ENCODE measurements at places on chromosomes 13 and 19.

DNA sequence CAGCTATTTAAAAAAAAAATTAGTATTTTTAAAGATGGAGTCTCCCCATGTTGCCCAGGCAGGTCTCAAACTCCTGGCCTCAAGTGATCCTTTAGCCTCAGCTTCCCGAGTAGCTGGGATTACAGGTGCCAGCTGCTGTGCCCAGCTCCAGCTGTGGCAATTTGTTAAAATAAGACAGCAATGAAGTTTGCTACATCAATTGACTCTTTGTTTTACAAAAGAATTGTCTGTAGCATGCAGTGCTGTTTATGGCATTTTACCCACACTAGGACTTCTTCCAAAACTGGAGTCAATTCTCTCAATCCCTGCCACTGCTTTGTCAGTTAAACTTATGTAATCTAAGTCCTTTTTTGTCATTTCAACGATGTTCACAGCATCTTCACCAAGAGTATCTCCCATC, 49.3 kb downstream of the NDFIP2 start:
- no peak for DNase-seq

DNA sequence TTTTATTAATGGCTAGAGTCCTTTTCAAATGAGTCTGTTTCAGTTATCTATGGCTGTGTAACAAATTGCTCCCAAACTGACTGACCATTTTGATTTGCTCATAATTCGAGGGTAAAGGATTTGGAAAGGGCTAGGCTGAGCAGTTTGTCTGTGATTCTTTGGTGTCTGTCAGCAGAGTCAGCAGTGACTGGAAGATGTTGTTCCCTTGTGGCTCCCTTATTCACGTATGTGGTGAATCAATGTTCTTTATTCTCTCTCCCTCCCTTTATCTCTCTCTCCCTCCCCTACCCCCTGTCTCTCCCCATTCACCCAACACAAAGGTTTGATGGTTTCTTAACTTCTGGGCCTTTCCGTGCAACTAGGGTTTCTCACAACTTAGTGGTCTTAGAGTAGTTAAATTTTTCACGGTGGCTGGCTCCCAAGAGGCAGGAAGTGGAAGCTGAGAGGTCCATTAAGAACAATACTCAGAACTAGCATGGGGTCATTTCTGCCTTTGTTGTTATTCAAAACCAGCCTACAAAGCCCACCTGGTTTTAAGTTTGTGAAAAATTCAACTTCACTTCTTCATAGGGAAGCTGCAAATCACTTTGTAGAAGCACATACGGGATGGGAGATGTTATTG, 772.5 kb upstream of the SLITRK1 start:
- DNase-seq = no peak

DNA sequence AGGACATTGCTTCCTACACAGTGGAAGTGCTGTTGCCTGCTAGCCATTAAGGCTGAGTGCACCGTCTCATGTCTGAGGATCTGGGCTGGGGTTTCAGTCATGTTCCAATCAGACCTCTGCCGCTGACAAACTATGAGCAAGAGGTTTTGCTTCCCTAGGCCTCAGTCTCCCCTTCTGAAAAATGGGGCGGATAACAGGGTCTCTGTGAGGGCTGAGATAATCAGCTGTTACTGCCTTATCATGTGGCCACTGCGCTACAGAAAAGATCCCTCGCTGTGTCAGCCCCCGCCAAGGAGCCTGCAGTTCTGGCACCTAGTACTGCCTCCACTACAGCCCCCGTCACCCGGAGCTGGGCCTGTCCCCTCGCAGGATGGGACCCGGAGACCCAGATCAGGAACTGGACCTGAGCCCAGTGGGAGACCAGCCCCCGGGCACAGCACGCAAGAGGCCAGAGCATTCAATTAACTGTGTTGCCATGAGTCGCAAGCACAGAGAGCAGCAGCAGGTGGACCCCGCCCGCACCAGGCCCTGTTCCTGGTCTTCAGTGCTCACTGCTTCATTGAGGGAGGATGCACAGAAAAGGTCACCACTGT, 3.0 kb upstream of the PNKP start:
- DNase-seq = no peak

DNA sequence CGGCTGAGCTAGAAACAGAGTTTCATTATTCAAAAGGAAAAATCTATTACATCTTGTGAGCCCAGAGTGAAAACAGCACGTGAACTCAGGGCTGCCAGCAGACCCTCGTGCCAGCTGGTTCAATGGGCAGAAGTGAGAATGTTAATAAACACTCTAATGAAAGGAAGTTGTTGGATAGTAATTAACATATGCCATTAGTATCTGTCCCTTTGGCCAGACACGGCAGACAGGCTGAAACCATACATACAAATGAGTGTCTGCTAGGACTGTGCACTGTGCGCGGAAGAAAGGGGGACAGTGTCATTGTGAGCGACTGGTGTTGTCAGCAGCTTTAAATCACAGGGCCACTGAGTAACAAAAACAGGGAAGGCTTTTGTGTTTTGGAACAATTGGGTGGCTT, 121.9 kb upstream of the TSC22D1 start:
- DNase-seq = no peak

DNA sequence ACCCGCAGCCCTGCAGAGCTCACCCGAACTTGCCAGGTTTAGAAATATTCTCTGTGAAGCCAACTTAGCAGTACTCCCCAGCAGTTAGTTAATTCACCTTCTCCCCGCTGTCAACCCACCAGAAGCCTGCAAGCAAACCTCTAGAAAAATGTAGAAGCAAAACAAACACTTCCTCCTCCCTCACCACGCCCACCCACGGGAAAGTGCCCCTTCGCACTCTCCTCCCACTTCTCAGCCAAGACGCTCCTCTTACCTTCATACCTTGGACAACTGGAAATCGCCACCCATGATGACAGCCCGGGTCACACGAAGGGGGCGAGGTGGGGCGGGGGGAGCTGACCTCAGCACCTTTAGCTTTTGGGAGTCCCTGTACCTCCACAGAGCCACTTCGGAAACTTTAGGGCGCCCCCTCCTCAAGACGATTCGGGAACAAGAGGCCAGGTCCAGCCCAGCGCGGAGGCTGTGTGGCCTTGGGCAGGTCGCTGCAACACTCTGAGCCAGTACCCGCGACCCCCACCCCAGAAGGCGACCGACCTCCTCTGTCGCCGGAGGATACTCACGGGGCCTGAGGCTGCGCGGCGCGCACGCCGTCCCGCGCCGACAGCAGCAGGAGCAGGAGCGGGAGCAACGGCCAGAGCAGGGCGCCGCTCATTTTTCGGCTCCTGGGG, 485 bp downstream of the CPAMD8 start:
- no peak for DNase-seq

GRCh38 chr13:114263578-114263977, 17.8 kb upstream of the UPF3A start:
- DNase-seq = no peak

DNA sequence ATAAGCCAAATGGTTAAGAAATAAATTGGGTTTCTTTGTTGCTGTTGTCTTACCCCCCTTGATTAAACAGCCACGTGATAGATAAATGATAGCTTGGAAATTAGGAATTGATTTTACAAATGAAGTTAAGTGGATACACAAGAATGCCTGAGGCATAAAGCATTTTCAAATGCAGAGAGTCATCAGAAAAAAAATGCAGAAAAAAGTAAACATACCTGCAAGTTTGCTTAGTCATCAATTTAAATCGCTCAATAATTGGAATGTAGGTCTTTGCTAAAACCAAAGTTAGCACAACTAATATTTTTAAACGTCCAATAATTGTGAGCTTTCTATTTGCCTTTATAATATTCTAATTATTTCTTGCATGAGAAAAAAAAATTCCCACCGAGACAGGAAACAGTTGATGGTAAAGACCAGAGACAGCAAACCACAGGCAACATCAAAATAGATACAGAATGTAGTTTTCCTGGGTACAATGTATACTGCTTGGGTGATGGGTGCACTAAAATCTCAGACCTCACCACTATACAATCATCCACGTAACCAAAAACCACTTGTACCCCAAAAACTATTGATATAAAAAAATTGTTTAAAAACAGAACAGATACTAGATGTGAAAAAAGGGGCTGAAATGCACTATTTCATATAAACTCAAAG, 924.0 kb downstream of the PCDH9 start:
- DNase-seq = no peak

DNA sequence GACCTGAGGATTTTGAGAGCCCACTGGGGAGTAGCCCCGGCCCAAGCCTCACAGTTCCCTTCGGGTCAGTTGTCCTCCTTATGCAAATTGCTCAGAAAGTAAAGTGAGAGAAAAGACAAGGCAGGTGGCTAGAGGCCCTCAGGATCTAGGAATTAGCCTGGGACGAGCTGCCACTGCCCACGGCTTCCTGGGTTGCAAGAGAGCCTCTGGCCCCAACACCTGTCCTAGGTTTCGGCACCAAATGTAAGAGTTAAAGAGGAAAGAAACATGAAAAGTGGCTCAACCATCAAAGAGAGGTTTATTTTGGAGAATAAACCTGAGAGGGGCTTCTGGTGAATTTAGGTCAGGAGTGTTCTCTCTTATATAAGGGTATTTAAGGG, 25.6 kb downstream of the TMEM255B start:
- no peak for DNase-seq

DNA sequence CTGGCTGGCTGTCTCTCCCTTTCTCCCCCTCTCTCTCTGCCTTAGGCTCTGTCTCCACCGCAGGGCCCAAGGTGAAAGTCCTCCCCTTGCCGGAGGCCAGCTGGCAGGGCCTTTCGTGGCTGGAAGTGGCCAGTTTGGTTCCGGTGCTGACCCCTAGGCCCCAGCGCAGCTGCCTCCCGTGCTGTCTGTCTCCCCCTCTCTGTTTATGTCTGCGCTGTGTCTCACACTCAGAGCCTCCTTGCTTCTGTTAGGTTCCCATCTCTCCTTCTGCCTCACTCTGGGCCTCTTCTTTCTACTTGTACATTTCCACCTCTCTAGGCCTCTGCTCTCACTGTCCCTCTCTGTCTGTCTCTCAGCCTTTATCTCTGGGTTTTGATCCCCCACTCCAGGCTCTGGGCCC, 13.1 kb downstream of the CCDC97 start:
- DNase-seq = no peak

DNA sequence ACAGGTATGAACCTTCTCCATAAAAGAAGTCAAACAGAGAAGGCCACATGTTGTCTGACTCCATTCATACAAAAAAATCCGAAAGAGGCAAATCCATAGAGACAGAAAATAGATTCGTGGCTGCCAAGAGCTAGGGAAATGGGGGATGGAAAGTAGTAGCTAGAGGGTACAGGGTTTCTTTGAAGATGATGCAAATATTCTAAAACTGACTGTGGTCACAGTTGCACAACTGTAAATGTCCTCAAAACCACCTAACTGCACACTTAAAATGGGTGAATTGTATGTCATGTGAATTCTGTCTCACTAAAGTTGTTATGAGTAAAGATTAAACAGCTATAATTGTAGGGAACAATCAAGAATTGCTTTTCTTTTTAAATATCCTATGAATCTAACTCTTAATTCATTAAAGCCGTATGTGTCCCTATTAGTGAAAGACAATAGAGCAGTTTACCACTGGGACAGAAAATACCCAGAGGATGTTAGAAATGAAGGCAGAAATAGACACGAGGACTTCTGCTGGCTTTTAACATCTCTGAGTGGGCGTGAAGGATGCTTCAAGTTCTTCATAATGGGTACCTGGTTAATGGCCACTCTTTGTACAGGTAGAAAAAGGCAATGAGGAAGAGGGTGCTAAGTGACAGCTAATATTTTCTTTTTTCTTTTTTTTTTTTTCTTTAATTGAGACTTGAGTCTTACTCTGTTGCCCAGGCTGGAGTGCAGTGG, 21.2 kb downstream of the INSR start:
- DNase-seq = no peak

DNA sequence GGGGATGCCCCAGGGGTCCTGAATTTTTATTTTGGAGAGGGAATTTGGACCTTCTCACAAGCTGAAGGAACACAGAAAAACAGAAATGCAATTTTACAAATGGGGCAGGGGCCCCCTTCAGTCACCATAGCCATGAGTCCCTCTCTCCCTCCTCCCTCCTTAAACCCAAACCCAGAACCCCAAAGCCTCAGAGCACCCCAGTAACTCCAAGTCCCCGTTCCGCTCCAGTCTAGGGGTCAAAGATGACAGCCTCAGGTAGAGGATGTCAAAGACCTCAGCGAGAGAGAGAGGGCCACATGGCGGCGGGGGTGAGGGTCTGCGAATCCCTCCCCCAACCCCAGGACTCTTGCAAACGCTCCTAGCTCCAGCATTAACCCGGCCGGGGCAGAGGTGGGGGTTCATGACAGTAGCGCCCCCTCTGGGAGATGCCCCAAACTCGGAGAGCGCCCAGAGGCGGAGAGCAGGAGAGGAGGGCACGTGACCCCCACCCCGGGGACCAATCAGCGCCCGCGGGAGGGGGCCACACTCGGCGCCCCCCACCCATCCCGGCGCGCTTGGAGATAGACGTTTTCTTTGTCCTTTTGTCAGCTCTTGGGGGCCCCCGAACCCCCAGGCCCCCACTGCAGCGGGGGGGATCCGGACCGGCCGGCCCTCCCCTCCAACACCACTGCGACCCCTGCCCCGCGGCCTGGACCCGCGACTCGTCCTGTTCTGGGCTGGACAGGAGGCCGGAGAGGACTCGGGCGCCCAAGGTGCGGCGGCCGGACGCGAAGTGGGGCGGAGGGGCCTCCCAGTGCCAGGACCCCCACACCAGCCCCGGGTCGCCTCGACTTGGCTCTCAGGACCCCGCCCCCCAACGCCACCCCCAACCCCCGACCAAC, 20.8 kb upstream of the SEMA6B start:
- no peak for DNase-seq

DNA sequence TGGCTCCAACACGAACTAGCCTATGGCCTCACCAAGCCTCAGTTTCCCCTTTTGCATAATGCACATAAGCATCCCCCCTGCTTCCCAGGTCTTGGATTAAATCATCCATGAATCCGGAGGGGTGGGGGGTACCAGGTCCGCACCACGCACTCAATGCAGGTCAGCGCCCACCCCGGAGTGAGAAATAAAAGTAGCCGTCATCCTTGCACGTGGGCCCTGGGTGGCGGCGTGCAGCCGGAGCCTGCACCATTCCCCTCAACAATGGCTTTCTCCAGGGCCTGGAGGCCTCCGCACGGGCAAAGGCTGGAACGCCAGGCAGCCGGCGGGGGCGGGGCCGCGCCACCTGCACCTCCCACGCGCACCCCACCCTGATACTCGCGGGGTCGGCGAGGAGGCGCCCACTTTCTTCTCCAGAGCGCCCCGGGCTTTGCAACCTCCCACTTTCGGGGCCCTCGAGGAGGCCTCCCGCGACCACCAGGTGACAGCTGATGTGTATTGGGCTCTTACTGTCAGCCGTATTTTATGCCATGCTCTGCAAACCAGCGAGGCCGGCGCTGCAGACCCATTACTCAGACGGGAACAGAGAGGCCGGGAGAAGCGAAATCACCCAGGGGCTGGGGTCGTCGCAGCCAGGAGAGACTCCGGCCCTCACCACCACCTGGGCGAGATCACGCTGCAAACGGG, 767 bp upstream of the GADD45B start:
- DNase-seq = no peak

GRCh38 chr19:50264483-50265186, 61.2 kb downstream of the MYH14 start:
- DNase-seq = no peak

DNA sequence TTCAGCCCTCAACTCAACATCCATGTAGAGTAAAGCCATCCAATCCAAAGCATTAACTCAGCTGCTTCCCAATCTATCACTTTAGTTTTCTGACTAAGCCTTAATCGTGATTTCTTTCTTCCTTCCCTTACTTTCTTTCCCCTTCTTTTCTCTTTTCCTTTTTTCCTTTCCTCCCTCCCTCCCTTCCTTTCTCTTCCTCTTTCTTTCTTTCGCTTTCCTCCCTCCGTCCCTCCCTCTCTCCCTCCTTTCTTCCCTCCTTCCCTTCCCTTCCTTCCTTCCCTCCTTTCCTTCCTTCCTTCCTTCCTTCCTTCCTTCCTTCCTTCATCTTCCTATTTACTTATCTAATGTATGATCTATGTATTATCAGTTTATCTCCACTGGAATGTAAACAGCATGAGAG, 71.2 kb downstream of the ERCC5 start:
- DNase-seq = no peak
